Non-pigmented ciliary epithelial cell (primary cell): ENCODE measurements at places on chromosomes 6 and 20.

GRCh38 chr20:41140226-41141133, 3.1 kb downstream of the PLCG1 start:
- no peak for DNase-seq

DNA sequence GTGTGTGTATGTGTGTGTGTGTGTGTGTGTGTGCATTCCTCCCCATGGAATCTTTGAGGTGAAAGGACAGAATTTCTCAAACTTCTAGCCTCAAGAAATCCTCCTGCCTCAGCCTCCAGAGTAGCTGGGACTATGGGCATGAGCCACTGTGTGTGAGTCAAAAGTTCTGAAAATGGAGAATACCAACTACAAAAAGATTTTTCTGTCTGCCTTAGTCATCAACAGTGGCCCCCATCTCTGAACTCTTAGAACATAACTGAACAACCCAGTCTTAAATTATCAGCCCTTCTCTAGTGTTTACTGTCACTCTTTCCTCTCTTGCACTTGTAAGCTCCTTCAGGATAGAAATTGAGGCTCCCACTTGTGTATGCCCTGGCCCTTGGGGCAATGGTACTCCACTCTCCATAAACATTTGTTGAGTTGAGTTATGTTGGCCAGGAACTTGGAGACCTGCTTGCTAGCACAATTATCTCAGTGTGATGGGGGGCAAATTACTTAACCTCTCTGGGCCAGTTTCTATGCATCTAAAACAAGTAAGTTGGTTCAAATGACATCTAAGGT, 35.3 kb upstream of the CLIC5 start:
- no peak for DNase-seq

GRCh38 chr6:126042001-126042419, 55.7 kb downstream of the TRMT11 start:
- no peak for DNase-seq

GRCh38 chr6:134455319-134455718, 137.4 kb upstream of the SGK1 start:
- DNase-seq = no peak

- DNase-seq = no peak
These were observed 1.1 kb upstream of the RIN2 start for GRCh38 chr20:19756761-19757486.

DNA sequence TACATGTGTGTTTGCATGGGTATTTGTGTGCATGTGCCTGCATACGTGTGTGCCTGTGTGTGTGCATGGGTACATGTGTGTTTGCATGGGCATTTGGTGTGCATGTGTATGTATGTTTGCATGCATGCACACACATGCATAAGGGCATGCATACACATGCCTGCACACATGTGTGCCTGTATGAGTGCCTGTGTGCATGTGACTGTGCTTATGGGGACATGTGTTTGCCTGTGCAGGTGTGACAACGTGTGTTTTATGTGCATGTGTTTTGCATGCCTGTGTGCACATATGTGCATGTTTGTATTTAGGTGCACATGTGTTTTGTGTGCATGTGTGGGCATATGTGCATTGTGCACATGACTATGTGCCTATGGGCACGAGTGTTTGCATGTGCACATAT, 165.7 kb downstream of the ERMARD start:
- no peak for DNase-seq

- DNase-seq = no peak
These were observed 21.2 kb downstream of the ATXN1 start for GRCh38 chr6:16740097-16740496.

DNA sequence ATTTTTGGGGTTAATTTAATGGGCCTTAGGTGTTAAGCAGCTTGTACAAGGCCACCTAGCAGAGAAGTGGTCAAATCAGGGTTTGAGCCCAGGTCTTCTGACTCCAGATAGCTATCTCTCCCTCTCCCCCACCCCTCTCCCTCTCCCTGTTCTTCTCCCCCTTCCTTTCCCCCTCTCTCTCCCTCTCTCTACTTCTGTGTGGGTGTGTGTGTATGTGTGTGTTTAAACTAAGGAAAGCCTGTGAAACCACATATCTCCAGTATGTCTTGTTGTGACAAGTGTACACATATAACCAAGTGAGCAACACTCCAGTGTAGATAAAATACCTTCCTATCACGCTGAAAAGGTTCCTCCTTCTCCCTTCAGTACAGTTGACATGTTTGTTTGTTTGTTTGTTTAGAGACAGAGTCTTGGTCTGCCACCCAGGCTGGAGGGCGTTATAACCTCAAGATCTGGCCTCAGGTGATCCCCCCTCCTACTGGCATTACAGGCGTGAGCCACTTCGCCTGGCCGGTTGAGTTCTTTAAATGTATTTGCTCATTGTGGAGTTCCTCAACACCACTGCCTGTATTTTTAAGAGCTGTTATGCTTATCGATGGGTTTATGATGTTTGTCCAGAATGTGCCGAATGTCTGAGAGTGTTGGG, 140.4 kb downstream of the JARID2 start:
- no peak for DNase-seq

GRCh38 chr6:21780141-21780540, 186.6 kb downstream of the SOX4 start:
- no peak for DNase-seq

- peak; percentile 50 for DNase-seq
These were observed 9.4 kb upstream of the KHDC1L start for GRCh38 chr6:73234733-73235132.

- no peak for DNase-seq
These were observed 80.5 kb upstream of the FRMD1 start for GRCh38 chr6:168159506-168159905.

DNA sequence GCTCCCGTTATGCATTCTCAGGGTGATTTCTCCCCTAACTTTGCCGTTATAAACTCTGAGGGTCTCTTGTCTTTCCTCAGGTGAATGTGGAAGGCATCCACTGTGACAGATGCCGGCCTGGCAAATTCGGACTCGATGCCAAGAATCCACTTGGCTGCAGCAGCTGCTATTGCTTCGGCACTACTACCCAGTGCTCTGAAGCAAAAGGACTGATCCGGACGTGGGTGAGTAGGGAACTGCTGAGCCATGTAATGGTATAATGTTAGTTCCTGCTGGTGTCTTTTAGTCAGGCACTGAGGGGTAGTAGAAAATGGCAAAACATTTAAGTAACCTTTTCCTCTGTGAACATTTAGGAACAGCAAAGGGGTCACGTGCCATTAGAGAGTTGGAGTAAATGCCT, 395.4 kb downstream of the ARHGAP18 start:
- no peak for DNase-seq

GRCh38 chr20:15805154-15805553, 768.1 kb downstream of the KIF16B start:
- no peak for DNase-seq
